ENCODE measurements at places on chromosomes 4 and X.

DNA sequence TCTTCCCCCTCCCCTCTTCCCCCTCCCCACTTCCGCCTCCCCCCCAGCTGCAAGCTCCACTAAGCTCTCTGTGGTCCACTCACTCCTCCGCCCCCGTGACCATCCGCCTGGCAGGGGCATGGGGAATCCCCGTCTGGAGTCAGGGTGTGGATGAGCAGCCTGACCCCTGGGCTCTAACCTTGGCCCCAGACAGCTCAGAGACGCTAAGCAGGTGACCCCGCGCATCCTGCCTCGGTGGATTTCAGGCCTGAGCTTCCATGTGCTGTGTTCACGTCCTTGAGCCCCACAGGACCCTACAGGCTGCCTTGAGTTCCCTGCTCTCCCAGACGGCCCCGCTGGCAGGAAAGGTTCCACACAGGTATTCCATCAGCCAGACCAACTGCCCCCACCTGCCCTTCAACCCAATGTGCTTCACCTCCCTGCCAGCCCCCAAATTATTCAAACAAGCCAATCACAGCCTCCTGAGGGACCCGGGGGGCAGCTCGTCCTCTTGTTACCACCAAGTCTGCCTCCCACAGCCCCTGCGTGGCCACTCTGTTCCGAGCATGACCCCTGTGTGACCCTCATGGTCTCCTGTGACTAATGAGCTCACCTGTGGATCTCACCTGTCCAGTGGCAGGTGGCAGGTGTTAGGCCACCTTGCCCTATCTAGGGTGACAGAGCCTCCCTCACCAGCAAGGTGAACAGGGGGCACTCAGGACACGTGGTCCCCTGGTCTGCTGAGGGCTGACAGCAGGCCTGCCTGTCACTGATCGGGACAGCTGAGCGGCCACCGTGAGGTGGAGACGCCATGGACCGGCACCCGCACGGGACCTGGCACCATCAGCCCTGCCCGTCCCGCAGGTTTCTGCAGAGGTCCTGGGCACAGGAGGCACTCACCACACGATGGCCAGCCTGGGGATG is 73.2 kb upstream of the MXD4 start:
- no peak for DNase-seq

- DNase-seq = no peak
These were observed 3.9 kb downstream of the KIT start for GRCh38 chr4:54661686-54662085.

- no peak for DNase-seq
These were observed 78.2 kb upstream of the C4orf54 start for GRCh38 chr4:99735822-99736221.

GRCh38 chr4:15489551-15489950 is 19.9 kb downstream of the CC2D2A start:
- DNase-seq = no peak

- DNase-seq = no peak
These were observed 128.5 kb downstream of the ZNF330 start for GRCh38 chr4:141349236-141349635.

DNA sequence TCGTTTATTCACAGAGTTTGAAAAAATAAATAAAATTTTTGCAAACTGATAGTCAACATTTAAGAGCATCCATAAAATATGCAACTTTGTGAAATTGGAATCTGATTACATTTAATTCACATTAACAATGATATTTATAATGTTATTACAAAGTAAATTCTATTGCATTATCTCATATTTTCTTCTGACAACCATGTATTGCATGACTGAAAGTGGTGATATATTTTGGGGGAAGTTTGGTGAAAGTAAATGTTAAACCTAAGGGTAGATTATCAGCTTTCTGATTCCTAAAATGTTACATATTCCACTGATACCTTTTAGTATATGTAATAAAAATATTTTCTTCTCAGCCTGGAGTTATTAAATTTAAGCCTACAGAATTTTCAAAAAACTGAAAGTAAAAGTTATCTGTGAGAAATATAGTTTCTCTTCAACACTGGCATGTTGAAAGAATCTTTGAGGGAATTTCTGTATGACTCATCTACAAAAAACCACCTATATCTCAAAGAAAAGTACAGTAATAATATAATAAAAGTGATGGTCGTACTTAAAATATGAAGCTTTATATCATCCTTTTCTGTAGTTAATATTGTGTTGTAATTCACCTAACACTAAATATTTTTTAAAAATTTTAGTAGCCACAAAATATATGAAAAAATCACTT is 1179.6 kb upstream of the PCDH7 start:
- no peak for DNase-seq

GRCh38 chrX:867502-867901 is 236.9 kb downstream of the SHOX start:
- DNase-seq = no peak

- DNase-seq = no peak
These were observed 19.6 kb upstream of the CXCL5 start for GRCh38 chr4:74018116-74018515.

GRCh38 chrX:64229154-64229553 is 1.3 kb downstream of the ASB12 start:
- DNase-seq = no peak

DNA sequence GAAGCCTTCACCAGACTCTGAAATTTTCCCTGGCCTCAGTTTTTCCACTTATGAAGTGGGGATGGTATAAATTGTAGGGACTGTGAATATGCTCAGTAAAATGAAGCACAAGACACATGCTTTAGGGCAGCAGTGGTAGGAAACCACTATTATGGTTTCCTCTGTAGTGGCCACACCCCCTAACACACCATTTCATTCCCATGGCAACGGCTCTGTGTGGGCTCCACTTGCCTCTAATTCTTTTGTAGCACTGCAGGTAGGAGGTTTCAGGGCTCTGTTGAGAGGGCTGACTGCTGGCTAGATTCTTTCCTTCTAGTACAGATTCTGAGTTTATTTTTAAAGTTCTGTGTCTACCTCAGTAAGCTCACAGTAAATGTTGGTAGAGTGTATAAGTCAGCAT is 3.5 kb upstream of the VMA21 start:
- DNase-seq = peak; percentile 40

GRCh38 chr4:82508806-82509428 is 52.9 kb downstream of the TMEM150C start:
- DNase-seq = no peak
